ENCODE measurements at places on chromosomes 12 and 14.

GRCh38 chr14:94960285-94961001, 190.5 kb upstream of the GSC start:
- no peak overlapping the region for H3K4me3 ChIP-seq

GRCh38 chr12:84276215-84276614, 636.4 kb downstream of the SLC6A15 start:
- no peaks in the 10 kb centered on the region for H3K27me3 ChIP-seq
- H3K4me1 ChIP-seq: no peaks in the 10 kb centered on the region
- H3K27ac ChIP-seq: no peak overlapping the region
- DNase-seq: no peak

DNA sequence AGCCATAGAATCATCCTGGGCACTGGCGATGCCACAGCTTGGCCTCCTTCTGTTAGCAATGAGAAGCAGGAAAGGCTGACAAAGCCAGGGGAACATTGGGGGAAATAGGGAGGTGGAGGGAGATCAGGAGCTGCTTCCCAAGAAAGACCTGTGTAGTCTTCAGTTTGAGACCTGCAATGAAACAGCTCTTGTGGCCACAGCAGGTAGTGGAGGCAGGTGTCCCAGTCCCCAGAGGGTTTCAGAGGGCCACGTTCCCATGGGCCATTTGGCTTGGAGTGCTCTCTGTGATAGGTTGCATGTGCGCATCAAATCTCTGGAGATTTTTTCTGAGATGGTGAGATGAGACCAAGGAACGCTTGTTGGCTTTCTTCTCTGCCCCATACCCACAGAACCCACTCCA, 14.4 kb upstream of the OR6S1 start:
- no peak overlapping the region for H3K27ac ChIP-seq
- no peaks in the 10 kb centered on the region for H3K4me1 ChIP-seq
- no peak overlapping the region for H3K4me3 ChIP-seq
- no peak for DNase-seq
- H3K36me3 ChIP-seq: no peaks in the 10 kb centered on the region
- H3K27me3 ChIP-seq: peaks cover 100% of the 10 kb centered on the region

- no peak for DNase-seq
- H3K4me1 ChIP-seq: no peaks in the 10 kb centered on the region
- H3K36me3 ChIP-seq: no peaks in the 10 kb centered on the region
- no peaks in the 10 kb centered on the region for H3K27me3 ChIP-seq
- no peak overlapping the region for H3K27ac ChIP-seq
Observed at GRCh38 chr12:91978143-91978542, 167.5 kb downstream of the BTG1 start.
